ENCODE measurements at places on chromosomes 1 and 21.

DNA sequence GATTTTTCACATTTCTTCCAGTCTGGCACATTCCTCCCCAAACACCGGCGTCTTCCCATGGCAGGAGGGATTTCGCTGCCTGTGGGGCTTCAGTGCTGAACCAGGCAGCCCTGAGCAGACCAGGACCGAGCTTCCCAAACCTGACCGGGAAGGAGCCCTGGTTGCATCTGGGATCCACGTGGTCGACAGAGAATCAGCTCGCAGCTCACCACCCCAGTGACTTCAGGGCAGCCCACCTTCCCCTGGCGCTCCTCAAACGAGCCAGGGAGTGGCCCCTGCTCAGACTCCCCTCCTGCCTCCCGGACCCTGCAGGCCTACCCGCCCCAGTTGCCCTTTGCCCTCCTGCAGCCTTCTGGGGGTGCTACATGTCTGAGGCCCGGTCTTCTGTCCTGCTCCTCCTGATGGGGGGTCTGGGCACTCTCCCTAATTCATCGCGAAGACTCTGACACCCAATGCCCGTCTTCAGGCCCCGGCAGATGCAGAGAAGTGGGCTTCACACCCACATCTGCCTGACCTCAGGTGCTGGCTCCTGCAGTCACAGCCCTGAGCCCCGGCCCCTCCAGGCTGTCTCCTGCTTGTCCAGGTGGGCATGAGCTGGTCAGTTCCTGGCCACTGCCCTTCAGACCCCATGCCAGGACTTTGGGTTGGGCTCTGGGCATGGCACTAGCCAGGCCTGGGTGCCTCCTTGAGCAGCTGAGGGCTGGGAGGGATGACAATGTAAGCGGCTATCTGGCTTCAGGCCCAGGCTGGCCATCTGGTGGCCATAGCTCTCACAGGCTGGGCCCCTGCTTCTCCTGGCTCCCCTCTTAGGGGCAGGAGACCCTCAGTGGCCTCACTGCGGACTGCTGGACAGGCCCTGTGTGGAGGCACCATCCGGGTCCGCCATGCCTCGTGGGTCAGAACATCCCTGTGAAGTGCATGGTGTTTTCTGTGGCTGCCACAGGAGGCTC is 26.1 kb upstream of the PRSS38 start:
- DNase-seq, result no peak

DNA sequence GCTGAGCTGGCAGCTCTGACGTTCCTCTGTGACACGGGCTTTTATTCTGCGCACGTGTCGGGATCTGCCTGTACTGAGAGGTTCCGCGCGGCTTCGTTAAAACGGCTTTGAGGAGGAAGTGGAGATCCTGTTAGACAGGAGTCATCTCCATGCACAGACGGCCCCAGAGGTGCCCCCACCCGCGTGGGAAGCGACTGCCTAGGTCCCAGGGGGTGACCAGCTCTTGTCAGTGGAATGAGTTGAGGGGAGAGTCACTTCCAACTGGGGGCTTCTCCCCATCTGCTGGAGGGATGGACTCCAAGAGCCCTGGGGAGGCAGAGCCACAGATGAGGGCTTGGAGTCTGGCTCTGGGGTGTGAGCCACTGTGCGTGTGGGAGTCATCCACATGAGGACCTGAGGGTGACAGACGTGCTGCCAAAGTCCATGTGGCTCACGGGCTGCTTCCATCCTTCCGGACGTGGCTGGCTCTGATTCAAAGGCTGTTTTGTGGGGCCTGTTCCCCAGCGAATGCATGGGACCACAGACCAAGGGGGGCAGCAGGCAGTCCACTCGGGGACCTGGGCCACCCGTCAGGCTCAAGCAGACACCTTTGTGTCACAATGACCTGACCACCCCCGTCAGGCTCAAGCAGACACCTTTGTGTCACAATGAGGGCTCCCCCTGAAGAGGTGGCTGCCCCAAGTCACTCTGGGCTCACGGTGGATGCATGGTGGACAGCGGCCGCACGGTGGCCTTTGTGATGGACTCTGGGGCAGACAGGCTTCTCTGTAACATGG is 26.8 kb downstream of the PTTG1IP start:
- DNase-seq, result no peak

GRCh38 chr1:86499987-86500593 is 31.4 kb downstream of the CLCA1 start:
- no peak for DNase-seq

DNA sequence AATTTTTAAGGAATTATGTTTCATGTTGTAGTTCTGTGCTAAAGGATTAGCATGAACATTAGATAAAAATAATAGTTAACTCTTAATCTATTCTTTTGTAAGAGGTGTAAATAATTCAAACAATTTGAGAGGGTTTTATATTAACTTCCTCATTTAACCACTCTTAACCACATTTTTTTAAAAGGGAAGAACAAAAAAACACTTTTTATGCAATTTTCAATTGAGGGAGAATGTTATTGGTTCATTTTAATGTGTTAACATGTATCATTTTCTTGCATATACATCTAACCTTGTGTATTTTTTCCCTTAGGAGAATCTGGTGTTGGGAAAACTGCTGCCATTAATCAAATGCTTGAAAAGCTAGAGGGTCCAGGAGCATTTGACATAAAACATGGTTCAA is 169.0 kb downstream of the LBR start:
- DNase-seq, result no peak

DNA sequence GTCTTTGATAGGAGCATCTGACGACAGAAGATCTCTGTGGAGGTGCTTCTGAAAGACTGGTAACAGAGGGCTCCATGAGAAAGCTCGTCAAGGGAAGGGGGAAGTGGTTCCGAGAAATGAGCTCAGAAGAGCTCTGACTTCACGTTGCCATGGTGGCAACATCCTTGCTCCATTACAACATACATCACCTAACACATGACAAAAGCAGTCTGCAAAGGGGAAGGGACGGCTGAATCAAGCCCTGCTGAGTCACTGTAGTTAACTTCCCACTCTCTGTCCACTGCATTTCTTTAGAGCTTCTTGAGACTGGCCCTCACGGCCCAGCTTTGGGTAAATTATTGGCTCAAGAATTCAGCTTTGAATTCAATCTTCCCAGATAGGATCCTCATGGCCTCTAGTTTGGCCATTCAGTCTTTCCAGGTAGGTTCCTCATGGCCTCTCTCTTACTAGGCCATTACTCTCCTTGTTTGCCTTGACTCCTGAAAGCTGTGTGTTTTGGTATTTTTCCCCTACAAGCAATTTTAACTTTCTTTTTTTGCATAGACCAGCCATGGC is 88.0 kb upstream of the ZNF648 start:
- no peak for DNase-seq

DNA sequence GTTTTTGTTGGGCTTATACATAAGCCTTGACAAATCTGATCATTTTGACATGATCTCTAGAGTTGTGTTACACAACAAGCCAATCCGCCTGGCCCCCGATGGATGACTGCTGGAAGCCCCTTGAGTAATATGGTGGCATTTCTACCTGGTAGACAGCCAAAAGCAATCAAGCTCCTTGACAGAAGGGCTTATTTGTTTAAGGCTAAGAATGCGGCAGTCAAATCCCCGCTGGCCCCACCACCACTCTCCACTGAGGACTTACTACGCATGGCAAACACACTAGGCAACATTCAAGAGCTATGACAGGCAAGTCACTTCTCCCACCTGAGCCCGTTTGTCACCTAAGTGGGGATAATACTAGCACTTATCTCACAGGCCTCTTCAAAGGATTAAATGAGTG is 33.4 kb upstream of the C1orf198 start:
- no peak for DNase-seq

DNA sequence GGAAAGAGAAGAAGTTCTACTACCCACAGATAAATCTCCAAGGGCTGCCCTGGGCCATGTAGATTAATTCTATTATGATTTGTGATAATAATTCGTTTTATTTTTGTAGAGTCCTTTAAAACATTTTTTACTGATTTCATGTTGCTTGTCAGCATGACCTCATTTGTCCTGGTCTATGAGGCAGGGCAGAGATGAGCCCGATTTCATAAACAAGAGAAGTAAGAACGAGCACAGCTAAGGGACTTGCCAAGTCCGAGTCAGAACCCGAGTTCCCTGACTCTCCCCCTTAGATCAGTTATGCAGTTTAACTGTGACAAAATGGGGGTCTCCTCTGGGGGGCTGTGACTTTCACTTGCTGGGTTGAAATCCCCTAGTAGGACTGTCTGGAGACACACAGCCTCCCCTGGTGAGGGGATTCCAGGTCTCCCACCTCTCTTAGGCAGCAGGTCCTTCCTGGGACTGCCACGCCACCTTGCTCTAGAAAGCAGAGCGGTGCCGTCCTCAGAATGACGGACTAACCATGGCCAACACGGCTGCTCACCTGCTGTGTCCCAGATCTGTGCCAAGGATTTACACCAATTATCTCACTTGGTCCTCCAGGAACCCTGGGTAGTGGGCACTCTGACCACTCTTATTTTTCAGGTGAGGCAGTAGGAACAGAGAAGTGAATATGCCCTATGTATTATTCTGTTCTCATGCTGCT is 31.0 kb upstream of the SOX13 start:
- DNase-seq, result no peak

DNA sequence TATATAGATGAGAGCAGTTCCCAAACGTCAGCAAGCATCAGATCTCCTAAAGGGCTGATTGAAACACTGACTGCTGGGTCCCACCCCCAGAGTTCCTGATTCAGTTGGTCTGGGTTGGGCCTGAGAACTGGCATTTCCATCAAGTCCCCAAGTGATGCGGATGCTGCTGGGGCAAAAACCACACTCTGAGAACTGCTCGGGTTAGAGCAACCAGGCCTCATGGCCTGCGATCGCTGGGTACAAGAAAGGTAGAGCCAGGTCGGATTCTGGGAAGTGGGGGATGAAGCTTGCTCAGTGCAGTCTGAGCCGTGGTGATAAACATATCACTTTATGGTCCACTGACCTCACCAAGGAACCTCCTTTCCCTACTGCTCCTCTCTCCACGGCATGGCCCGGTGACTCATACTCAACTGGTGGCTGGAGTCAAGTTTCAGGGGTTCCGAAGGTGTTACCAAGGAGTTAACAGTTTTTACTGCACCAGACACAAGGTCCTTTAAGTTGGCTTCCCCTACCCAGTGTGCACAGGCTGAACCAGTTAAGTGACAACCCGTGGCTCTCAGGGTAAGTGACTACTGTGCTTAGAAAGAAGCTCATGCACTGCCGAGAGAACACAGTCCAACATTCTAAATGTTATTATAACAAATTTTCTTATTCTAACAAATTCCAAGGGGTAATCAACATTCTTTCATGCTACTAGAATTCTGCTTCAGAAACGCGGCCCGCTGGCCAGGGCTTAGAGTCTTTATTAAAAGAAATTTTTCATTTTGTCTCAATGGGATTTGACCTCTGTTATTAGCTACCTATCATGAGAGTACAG is 153.5 kb downstream of the TGFBR3 start:
- no peak for DNase-seq

DNA sequence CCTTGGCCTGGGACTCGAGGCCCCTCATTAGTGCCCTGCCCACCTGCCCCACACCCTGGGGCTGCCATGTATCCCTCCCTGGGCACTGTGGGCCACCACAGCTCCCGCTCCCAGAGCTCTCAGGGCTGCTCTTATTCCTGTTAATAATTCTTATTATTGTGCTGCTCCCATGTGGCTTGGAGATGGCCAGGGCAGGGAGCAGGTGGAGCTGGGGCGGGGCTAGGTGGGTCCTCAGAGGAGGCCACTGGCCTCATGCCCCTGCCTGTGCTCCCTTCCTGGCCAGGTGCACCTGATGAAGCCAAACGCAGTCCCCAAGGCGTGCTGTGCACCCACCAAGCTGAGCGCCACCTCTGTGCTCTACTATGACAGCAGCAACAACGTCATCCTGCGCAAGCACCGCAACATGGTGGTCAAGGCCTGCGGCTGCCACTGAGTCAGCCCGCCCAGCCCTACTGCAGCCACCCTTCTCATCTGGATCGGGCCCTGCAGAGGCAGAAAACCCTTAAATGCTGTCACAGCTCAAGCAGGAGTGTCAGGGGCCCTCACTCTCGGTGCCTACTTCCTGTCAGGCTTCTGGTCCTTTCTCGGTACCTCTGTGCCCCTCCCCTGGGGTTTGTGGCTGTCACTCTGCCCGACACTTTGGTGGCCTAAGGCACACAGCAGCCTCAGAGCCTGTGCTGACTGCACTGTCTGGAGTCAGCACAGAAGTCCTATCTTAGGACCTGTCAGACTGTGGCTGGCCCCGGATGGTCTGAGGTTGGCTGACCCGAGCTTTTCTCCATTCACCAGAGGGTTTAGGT is 34.1 kb downstream of the BMP8A start:
- DNase-seq, result no peak

GRCh38 chr1:209611771-209612570 is 28.5 kb downstream of the CAMK1G start:
- DNase-seq, result no peak

DNA sequence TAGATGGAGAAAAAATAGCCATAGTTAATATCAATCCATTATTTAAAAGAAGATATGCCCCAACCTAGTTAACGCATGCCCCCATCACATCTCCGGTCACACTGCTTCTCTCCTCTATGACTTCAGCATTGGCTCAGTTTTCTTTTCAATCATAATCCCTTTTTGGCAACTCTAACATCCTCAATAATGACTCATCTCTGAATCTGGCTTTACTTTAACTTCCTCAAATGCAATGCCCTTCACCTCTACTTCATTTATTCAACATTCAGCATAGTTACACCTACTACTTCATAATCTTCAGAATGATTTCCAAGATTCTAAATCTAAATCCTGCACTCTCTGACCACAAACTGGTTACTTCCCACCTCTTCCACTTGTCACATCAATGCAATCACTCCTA is 417.3 kb downstream of the USH2A start:
- no peak for DNase-seq

- no peak for DNase-seq
Measured at GRCh38 chr1:95685081-95685480, 451.1 kb downstream of the RWDD3 start.

GRCh38 chr1:162366671-162367070 is 10.0 kb downstream of the SPATA46 start:
- DNase-seq, result no peak

DNA sequence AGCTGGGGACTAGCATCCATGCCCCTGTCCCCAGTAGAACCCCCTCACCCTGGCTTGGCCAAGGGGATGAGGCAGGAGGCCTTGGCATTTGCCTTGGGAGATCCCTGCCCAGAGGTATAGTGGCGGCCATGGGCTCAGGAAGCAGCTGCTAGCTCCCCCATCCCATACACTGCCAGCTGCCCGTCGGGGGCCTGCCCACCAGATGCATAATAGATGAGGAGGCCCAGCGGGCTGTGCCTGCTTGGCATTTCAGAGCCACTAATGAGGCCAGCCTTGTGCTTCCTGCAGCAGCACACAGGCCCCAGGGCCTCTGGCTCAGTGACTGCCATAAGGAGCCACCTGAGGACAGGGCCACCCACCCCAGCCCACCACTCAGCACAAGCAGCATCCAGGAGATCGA is 23.6 kb downstream of the RAP1GAP start:
- DNase-seq, result no peak

DNA sequence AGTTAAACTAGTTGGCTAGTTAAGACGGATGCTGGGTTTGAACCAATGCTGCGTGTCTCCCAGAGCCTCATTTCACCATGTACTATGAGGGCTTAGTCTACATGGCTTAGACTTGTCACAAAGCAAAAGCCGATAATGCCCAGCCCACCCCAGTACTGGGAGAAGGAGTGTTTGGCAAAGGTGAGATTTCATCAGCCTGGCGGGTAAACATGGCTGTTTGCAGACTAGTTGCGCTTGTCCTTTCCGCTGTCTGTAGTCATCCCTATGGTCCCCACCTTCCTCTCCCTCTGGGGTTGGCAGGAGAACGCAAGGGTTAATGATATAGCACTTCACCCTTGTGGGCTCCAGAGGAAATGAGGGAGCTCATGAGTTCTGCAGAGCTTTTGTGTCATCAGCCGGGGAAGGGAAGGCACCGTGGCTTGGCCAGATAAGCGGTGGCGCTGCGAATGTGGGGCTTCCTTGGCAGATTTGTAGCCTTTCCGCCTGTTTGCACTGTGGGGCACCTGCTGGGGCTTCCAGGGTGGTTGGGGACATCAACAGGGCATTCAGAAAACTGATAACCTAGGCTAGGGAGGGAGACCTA is 29.2 kb downstream of the SOX13 start:
- no peak for DNase-seq

All from right renal pelvis (tissue), 4 donors.